ENCODE measurements at places on chromosomes 6 and 20.

- peak; percentile 75 for DNase-seq
These were observed 1.5 kb downstream of the SIGLEC1 start for GRCh38 chr20:3710703-3711483.

DNA sequence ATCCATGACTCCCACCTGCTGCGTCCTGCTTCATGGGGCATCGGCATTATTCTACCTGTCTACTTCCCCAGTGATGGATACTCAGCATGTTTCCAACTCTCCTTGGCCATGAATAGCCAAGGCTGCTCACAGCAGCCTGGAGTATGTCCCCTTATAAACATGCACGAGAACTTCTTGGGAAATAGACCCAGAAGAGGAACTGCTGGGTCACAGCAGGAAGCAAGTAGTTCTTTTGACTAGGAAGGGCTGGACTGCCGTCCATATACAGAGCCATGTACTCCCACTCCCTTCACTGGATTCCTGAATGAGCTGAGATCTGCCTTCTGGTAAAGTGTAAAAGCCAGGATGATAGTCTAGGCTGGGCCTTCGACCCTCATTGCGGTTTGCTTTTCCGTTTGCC is 106.3 kb upstream of the KCNK16 start:
- DNase-seq: no peak

DNA sequence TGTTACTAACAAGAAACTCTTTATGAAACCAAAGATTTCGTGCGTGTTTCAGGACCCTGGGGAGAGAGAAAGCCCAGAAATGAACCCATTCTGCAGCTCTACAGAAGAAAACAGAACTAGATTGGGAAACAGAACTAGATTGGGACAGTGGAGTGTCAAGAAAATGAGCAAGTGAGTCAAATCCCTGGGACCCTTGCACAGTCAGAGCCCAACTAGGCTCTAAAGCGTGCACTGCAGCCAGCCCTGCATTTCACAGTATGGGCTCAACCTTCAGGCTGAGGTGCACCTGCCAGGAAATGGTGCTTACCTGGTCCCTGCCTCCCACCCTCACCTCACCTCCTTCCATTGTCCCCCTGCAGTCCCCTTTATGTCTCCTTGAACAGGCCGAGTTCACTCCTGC is 39.7 kb downstream of the BFSP1 start:
- no peak for DNase-seq

DNA sequence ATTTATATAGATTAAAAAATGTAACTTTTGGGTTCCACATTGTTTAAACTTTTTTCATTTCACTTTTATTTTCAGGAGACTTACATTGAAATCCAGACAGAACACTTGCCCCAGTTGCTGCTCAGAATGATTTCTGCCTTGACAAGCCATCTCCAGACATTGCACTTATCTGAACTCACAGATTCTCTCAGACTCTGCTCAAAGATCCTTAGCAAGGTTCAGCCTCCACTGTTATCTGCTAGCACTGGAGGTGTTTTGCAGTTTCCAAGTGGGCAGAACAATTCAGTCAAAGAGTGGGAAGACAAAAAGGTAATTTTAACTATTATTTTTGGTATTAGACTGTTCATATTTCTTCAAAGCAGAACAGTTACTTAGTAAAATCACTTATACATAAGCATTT is 58.0 kb downstream of the DOP1A start:
- DNase-seq: no peak

GRCh38 chr20:52309181-52309580 is 117.6 kb upstream of the ZFP64 start:
- DNase-seq: no peak

DNA sequence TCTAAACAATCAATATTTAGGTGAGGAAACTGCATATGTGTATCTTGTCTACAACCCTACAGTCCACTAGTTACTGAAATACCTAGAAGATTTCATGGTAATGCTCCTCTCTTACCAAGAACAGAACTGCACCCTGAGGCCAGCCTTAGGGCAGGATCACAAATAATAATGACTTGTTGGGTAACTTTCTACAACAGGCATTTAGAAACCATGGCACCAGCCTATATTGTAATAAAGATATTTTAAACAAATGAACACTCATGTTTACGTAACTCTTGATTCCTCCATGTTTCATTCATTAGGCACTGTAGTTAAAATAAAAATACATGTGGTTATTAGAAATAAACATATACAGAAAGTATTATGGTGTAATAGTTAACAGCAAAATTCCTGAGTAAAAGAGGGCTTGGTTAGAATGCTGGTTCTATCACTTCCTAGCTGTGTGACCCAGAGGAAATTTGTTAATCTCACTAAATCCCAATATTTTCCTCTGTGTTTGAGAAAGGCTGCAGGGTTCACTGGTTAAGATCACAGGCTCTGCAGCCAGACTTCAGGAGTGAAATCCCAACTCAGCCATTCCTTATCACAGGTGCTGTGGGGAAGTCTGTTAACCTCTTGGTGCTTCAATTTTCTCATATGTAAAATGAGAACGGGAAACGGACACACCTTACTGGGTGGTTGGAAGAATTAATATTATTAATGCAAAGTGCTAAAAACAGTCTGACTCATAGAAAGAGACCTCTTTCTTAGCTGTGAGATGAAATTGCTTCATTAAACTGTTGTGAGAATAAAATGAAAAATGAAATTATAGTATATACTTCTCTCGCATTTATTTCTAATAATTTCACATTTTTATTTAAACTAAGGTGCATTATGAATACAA is 8.5 kb downstream of the HMGN3 start:
- no peak for DNase-seq

GRCh38 chr6:18350271-18350670 is 36.9 kb upstream of the RNF144B start:
- no peak for DNase-seq

DNA sequence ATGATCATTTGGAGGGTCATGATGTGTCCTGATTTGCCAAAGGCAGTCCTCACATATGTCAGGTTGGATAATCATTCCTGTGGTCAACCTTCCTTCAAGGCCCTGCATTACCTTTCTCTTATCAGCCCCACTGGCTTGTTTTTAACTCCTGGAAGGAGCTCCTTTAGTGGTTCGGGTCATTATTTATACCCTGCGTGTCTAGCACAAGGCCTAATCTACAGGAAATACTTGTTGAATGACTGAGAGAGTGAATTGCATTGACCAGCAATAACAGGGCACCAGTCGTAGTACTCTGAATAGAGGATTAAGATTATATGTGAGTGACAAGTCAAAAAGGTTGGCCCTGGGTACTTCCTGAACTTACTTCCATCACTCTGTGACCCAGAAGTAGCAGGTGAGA is 4.5 kb downstream of the HIVEP2 start:
- DNase-seq: no peak

- no peak for DNase-seq
These were observed 216.3 kb downstream of the ADGRG6 start for GRCh38 chr6:142518126-142518525.

GRCh38 chr6:35056952-35057351 is 84.2 kb downstream of the TCP11 start:
- DNase-seq: no peak

GRCh38 chr20:25178563-25179438 is 16.7 kb upstream of the ENTPD6 start:
- DNase-seq: no peak

DNA sequence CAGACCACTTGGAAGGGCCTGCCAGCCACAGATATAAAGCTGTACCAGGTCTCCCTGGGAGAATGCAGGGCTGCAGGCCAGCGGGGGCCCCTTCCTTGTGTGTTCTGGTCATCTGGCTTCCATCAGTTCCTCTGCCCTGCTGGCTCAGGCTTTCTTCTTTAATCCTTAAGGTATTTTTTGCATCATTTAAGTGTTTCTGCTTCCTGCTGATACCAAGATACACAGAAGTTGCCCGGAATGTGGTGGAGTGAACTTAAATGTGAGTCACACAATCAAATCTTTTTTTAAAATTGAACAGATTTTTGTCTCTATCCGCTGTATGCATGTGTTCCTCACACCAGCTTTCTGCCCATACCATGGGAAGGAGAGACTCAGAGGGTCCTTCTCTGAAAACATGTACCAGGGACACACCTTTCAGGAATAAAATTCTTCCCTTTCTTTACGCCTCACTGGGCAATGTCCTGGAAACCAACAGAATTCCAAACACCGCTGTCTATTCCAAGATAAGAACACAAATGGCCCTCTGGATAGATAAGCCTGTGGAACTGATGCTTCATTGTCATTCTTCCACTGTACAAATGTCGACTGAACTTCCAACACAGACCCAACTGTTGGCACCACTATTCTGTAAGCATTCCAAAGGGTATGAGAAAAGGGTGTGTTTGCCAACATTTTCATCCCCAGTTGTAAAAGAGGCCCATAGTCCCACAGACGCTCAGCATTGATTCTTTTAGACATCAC is 206.2 kb upstream of the MYLIP start:
- DNase-seq: no peak

Data from stimulated activated CD4-positive, alpha-beta T cell treated with anti-CD3 and anti-CD28 coated beads, Interleukin-4, amount 100 ng/mL, for 4 hours (primary cell).